CD4-positive, alpha-beta T cell (primary cell): ENCODE measurements at places on chromosomes 12 and 14. TPM values are rescaled to one million over a fixed set of nuclear protein-coding genes. Genes with fewer than 3 reads are reported as not detected.

The FAM90A1 gene
- total RNA-seq, result 0.47 TPM

The RPGRIP1 gene
- not detected for total RNA-seq

The SOAT2 gene
- total RNA-seq, result 0.49 TPM

The GALNT9 gene
- total RNA-seq, result not detected

The ADCY6 gene
- total RNA-seq, result not detected

The ACACB gene
- total RNA-seq, result 30.3 TPM

The LRCOL1 gene
- total RNA-seq, result not detected

The MUCL1 gene
- total RNA-seq, result not detected

The CLEC2D gene
- total RNA-seq, result 122 TPM

The C12orf54 gene
- not detected for total RNA-seq

The APOF gene
- not detected for total RNA-seq

The ANKRD13A gene
- 51.6 TPM for total RNA-seq

The DLGAP5 gene
- 0.25 TPM for total RNA-seq

The RACGAP1 gene
- total RNA-seq, result 3.3 TPM

The GPR65 gene
- total RNA-seq, result 10.7 TPM

The STAC3 gene
- total RNA-seq, result 2.0 TPM

The CLEC14A gene
- not detected for total RNA-seq

The MMP17 gene
- 0.17 TPM for total RNA-seq

The ESYT1 gene
- 88.5 TPM for total RNA-seq

The LALBA gene
- not detected for total RNA-seq

The MYRFL gene
- total RNA-seq, result not detected

The DLK1 gene
- not detected for total RNA-seq

The PMCH gene
- not detected for total RNA-seq

The SLC17A8 gene
- total RNA-seq, result not detected

The RBM25 gene
- total RNA-seq, result 157 TPM

The CACNA2D4 gene
- total RNA-seq, result 10.5 TPM

The CLEC12A gene
- total RNA-seq, result 0.22 TPM

The GNS gene
- 8.7 TPM for total RNA-seq

The COA8 gene
- 10.7 TPM for total RNA-seq

The GZMH gene
- total RNA-seq, result 0.56 TPM

The NRIP2 gene
- total RNA-seq, result not detected

The PHC1 gene
- 47.2 TPM for total RNA-seq

The MVK gene
- total RNA-seq, result 8.2 TPM

The LYZ gene
- total RNA-seq, result 71.4 TPM

The SCFD1 gene
- 63.6 TPM for total RNA-seq

The DUSP16 gene
- 33.3 TPM for total RNA-seq

The PRORP gene
- 27.0 TPM for total RNA-seq

The PTGER2 gene
- 4.3 TPM for total RNA-seq

The NAV3 gene
- total RNA-seq, result not detected

The LETMD1 gene
- total RNA-seq, result 51.8 TPM

The CFAP54 gene
- total RNA-seq, result 0.20 TPM

The KLRG1 gene
- 8.4 TPM for total RNA-seq

The CLEC7A gene
- total RNA-seq, result 2.5 TPM

The BDKRB1 gene
- not detected for total RNA-seq
